ENCODE measurements at places on chromosomes 3 and 15.

- DNase-seq, result no peak
Measured at GRCh38 chr3:195559723-195560409, 16.7 kb upstream of the PPP1R2 start.

DNA sequence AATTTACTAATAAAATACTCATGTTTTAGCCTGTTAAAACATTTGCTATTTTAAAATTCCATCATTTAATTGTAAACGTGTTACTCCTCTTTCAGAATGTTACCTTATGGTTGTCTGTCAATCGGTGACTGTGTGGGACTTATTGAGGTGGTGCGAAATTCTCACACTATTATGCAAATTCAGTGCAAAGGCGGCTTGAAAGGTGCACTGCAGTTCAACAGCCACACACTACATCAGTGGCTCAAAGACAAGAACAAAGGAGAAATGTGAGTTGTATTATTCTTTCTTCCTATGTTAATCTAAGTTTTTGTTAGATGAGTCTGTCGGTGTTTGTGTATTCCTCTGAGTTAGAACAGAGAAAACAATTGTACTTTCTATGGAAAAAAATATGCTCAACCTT is 21.7 kb downstream of the KCNMB3 start:
- no peak for DNase-seq

- DNase-seq, result no peak
Measured at GRCh38 chr3:42498791-42499477, 3.5 kb upstream of the VIPR1 start.

- DNase-seq, result no peak
Measured at GRCh38 chr3:168047190-168047795, 48.4 kb downstream of the GOLIM4 start.

- no peak for DNase-seq
Measured at GRCh38 chr3:28039234-28039633, 202.2 kb upstream of the CMC1 start.

DNA sequence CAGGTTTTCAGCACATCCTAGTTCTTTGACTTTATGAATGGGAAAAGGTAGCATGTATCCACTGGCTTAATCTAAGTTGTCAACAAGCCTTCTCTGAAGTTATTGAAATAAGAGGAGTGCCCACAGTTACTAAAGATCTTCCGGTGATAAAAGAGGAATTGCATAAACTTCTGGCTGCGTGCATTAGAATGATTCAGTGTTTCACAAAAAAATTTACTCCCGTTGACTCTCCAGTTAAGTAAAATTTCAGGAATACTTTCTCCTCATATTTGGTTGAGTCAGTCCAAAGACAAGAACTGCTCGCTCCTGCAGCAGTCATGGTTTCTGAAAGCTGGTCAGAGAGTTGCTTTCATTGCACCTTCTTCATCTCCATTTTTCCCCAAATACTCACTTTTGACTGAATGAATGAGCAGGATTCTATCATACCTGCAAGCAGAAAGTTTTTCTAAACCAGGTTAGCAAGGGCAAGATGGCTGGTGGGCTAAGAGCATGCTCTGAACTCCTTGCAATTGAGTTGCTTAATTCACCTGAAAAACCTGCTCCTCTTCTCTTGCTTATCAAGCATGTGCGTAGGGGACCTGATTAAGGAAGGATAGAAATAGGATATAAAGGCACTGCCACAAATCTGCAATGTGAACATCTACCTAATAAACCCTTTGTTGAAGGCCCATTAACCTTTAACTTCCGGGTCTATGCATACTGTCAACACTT is 64.2 kb upstream of the TIMP4 start:
- no peak for DNase-seq

- no peak for DNase-seq
Measured at GRCh38 chr3:2860626-2861025, 249.5 kb downstream of the IL5RA start.

GRCh38 chr3:114221165-114221880 is 16.1 kb downstream of the ZNF80 start:
- DNase-seq, result peak; percentile 40

- DNase-seq, result no peak
Measured at GRCh38 chr3:124924741-124925140, 9.8 kb downstream of the MUC13 start.

All from activated T-helper 1 cell treated with anti-CD3 and anti-CD28 coated beads, Interleukin-2, amount 50 U/mL, for 16 hours (primary cell).